Left renal pelvis (tissue), 4 donors: ENCODE measurements at places on chromosomes 3 and 15.

DNA sequence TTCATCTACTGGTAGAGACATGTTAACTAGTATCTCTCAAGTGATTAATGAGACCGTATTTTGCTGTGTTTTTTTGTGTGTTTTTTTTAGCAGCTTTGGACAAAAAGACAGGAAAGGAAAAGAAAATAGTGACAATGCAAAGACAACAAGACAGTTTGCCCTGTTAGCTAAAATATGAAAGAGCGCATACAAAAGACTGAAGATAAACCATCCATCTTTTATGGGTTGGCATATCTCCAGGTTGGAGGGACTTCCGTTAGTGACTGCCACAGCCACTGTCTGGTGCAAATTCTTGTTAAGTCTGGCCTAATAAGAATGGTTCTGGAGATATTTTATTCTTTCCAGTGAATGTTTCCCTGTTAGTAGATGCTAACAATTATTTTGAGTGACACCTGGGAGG, 121.9 kb downstream of the CDIN1 start:
- DNase-seq: no peak

DNA sequence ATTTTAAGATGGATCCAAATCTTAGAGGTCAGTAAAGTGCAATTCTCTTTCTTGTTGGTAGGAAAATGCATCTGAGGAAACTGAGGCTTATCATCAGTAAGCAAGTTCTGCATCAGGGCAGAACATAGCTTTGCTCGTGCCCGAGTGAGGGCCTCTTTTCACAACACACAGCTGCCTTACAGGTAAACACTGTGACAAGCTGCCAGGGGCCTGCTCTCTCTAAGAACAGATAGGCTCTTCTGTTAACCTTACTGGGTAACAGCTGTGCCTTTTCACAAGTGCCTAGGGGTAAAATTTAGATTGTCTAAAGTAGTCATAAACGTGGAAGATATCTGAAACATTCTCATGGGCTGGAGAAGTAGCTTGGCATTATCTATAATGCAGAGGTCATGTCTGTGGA, 118.1 kb downstream of the C3orf38 start:
- DNase-seq: no peak

DNA sequence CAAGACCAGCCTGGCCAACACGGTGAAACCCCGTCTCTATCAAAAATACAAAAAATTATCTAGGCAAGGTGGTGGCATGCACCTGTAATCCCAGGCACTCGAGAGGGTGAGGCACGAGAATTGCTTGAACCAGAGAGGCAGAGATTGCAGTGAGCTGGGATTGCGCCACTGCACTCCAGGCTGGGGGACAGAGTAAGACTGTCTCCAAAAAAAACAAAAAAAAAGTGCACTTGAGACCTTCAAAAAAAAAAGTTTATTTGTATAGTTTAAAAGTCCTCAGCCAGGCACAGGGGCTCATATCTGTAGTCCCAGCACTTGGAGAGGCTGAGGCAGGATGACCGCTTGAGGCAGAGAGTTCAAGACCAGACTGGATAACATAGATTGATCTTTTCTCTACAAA, 2.1 kb downstream of the PBRM1 start:
- no peak for DNase-seq

- no peak for DNase-seq
These were observed 103.9 kb downstream of the HCN4 start for GRCh38 chr15:73264881-73265280.

DNA sequence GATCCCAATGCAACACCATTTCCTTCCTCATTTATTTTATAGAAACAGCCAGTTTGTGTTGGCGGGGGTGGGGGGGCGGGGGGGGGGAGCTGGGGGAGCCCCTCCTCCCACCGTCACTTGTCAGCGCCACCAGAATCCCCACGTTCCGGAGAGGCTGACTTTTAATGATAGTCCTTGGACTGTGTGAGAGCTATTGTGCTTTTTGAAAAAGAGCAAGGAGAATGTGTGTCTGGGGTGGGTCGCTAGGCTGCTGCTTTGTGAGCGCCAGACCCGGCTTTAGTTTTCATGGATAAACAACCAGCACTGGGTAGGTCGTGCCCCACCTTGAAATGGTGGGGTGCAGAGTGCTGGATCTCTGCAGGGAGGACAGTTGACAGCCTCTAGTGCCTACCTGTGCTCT, 135.0 kb upstream of the ONECUT1 start:
- no peak for DNase-seq

GRCh38 chr3:81989758-81990157, 228.3 kb upstream of the GBE1 start:
- no peak for DNase-seq

DNA sequence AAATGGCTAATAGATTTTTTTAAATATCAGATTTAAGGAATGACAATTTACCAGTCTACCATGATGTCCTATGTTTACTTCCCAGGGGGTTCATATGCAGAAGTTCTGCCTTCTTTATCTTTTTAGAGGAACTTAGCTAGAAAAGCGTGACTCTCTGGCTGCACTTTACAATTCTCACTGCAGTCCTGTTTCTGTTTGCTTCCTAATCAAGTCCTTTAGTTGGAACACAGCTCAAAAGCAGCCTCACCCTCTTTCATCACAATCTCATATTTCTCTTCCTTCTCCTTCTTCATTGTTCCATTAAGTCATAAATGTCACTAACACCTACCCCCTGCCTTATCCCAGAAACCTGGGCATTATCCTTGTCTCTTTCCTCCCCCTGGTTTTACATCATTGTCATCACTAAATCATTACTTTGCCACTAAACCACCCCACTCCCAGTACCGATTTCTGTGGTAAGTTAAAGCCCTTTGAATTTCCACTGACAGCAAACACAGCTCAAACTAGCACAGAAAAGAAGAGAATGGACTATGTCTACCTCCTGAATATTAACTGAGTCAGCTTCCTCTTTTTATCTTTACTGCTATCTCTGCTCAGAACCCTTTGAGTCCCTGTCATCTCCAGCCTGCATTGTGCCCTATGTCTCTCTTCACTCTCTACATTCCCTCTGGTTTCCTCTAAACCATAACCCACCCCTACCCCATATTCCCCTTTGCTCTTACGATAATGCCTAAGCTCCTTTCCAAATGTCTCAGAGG, 13.8 kb upstream of the PPP4R2 start:
- no peak for DNase-seq
